Cortex of kidney (tissue), 1 donor: ENCODE measurements at places on chromosomes 3 and 15.

DNA sequence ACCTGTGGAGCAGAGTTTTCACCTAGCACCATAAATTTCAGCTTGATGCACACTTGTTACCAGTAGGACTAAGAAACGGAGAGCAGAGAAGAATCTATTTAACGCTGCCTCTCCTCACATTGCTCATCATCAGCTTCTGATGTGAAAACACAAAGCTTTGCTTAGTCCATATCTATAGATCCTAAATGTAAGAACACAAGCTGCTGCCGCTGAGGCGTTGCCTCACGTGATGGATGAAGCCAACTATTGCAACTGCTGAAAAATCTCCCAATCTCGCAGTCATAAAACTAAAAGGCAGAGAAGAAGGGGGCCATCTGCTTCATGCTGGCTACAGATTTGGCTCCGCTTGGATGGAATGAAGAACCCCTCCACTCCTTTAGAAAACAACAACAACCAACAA is 42.7 kb downstream of the CADPS start:
- no peak for DNase-seq

GRCh38 chr3:147301781-147302180 is 104.6 kb downstream of the ZIC4 start:
- no peak for DNase-seq

- no peak for DNase-seq
Measured at GRCh38 chr3:188925376-188925775, 246.4 kb upstream of the TPRG1 start.

GRCh38 chr15:66138096-66138783 is 115.3 kb downstream of the MEGF11 start:
- DNase-seq, result no peak

DNA sequence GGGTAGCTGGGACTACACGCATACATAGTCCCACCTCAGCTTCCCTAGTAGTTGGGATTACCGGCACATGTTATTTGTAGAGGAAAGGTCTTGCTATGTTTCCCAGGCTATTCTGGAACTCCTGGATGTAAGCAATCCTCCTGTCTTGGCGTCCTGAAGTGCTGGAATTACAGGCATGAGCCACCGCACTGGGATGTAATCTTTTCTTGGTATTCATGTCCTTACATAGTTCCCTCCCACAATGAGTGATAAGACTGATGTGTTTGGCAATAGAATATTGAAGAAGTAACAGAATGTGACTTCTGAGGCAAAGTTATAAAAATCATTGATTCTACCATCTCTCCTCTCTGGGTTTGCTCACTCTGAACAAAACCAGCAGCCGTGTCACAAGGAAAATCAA is 22.7 kb upstream of the ALCAM start:
- no peak for DNase-seq

DNA sequence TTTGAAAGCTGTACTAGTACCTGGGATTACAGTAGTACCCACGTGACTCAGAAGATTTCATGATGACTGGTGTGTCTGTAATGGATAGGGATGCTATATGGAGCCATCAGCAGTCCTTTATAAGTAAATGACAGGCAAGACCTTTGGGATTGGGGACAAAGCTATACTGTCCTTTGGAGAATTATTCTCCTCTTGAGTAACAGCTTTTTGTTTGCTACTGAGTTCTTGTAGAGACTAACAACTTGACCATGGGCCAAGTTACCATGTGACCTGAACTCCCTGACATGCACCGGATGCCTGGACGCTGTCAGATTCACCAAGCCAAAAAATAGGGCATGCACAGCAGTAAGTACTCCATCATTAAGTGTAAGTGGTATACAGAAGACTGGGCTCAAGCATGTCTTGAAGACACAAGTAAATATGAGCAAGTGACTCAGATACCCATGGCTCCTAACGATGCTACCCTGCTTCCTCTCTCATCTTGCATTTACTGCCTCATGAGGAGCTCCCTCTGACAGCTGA is 12.9 kb downstream of the SEC11A start:
- no peak for DNase-seq

- DNase-seq, result no peak
Measured at GRCh38 chr15:85379403-85380131, 836 bp upstream of the AKAP13 start.

DNA sequence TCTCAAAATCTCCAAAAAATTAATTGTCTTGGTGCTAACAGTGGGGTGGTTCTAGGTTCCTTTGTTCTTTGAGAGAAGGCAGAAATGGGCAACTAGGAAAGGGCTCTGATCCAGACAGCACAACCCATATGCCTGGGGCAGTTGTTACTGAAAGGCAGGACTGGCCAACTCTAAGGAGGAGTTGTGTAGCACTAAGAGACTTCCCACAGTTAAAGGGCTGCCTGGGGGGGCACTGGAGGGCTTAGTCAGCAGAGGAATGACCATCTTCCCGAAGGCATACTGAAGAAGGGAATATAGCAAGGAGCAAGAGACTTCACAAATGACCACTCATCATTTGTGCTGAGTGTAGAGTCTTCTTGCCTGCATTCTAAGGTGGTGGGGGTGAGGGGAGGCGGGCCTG is 15.8 kb downstream of the ILDR1 start:
- DNase-seq, result no peak

DNA sequence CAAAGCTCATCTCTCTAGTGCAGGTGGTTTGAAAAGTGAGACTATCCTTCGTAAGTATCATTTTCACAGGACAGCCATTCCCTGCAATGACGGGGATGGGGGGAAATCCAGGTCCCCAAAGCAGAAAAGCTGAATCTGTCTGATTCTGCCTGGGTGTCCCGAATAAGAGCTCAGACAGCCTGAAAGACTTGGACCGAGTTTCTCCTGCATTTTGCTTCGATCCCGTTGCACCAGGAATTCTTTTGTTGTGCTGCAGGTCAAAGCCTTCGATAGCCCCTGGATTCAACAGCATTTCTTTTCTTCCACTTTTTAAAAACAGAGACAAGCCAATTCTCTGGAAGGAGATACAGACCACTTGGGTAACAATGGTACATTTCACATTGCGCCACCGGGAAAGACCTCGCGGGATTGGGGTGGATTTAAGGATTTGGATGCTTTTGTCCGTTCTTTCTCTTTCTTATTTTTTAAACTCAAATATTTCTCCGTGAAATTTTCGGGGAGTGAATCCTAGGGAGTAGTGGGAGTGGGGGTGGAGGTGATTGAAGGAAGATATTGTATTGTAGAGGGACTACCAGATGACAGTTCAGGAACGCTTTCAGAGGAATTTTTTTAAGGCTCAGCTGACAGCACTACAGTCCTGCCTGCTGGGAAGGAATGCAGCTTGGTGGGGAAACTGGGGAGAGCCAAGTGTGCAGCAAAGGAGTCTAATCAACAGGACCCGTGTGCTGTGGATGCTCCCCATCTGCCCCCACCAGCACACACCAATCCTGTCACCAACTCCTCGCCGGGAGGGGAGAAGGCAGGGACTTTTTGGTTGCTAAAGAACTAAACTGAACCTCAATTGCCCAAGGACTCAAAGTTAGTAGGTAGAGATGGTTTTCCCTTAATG is 2.6 kb downstream of the SLITRK3 start:
- DNase-seq, result no peak

GRCh38 chr3:188309437-188310269 is 155.7 kb downstream of the LPP start:
- no peak for DNase-seq

DNA sequence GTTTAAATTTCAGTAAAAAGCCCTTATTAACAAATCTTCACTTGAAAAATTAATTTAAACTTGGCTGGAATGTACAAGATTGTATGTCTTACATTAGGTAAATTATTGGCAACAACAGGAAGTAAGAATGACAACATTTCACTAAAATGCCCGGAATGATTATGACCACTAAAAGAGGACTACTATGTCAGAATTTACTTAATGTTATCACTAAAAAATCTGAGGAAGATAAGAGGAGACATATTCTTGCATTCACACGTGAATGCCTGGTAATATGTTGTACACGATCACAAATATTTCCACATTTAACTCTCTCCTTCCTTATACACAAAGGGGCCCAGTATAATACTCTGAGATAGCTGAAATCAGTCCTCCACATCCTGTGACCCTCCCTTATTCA is 29.7 kb downstream of the VGLL3 start:
- DNase-seq, result no peak

- DNase-seq, result no peak
Measured at GRCh38 chr3:61527011-61527410, 34.4 kb upstream of the PTPRG start.
